ENCODE measurements at places on chromosomes 13 and 19. TPM values are rescaled to one million over a fixed set of nuclear protein-coding genes. Genes with fewer than 3 reads are reported as not detected.
A peak's percentile ranks its signal among the peaks of the same experiment; 100 is the strongest.

DNA sequence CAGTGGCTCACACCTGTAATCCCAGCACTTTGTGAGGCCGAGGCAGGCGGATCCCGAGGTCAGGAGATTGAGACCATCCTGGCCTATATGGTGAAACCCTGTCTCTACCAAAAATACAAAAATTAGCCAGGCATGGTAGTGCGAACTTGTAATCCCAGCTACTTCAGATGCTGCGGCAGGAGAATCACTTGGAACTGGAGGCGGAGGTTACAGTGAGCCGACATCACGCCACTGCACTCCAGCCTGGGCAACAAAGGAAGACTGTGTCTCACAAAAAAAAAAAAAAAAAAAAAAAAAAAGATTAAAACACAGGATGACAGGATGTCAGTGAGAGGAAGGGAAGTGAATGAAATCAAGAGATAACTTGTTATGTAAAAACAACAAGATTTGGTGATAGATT is 1158.5 kb downstream of the PCDH9 start:
- no peak for DNase-seq
- H3K27ac ChIP-seq = no peak overlapping the region
- H3K36me3 ChIP-seq = no peaks in the 10 kb centered on the region

DNA sequence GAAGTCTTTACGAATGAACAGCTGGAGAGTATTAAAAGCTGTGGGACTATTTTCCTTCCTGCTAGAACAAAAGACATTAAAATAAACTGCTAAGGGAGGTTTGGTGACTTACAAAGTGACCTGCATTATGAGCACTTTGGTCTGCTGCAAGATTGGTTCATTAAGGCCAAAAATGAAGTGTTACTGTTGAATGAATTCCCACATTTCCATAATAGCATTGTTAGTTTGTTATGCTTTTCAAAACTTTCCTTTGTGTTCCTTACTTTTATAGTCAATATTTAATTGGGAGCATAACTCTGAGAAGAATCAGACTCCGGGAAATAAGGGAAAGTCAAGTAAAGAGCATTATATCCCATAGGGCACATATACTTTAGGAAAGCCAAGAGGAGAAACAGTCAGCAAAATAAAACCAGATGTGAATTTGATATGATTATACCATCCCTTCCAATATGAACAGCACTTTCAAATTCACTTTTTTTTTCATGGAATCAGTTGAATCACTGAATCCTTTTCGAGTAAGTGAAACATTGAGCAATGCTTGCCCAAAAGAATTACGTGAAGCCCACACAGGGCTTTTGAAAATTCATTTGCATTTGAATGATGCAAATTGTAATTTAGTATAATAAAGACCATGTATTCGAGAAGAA is 112.6 kb downstream of the KCTD12 start:
- no peak for DNase-seq

GRCh38 chr19:49363268-49364082 is at the start of gene DKKL1:
DKKL1 (plus strand) TSS chr19:49363877; CDS start chr19:49363999, 122 bp downstream.
- DNase-seq = peak; percentile 94
- peaks cover 5% of the 10 kb centered on the region for H3K36me3 ChIP-seq
- peak within 1 kb of the TSS; percentile 94 for H3K4me3 ChIP-seq
- H3K27ac ChIP-seq = peak within 1 kb of the TSS; percentile 94

GRCh38 chr13:112219740-112220139 is 152.8 kb downstream of the SOX1 start:
- no peak for DNase-seq
- H3K4me1 ChIP-seq = no peaks in the 10 kb centered on the region

DNA sequence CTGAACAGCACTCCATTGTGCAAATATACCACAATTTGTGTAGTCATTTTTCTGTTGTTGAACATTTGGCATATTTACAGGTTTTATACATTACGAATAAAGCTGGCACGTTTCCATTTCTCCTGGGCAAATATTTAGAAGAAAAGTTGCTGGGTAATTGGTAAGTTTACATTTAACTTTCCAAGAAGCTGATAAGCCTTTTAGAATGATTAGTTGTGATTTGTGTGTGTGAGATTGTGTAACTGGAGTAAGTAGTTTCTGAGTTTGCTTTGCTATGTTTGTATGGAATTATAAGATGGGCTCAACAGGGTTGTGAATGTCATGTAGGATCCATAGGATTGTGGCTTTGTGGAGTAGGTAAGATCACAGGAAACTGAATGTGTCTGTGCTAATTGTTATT is 1.6 kb upstream of the ZNF529 start:
- peaks cover 15% of the 10 kb centered on the region for H3K36me3 ChIP-seq
- H3K4me1 ChIP-seq = no peaks in the 10 kb centered on the region
- no peak overlapping the region for H3K27ac ChIP-seq
- no peaks in the 10 kb centered on the region for H3K27me3 ChIP-seq
- DNase-seq = no peak

- H3K4me1 ChIP-seq = peaks cover 31% of the 10 kb centered on the region
- H3K4me3 ChIP-seq = no peak overlapping the region
- no peaks in the 10 kb centered on the region for H3K27me3 ChIP-seq
These were observed 16.3 kb downstream of the ELAVL1 start for GRCh38 chr19:7989071-7989575.

GRCh38 chr13:30681843-30682242 is 53.5 kb upstream of the ALOX5AP start:
- no peak overlapping the region for H3K4me3 ChIP-seq
- H3K27ac ChIP-seq = no peak overlapping the region
- DNase-seq = peak; percentile 48
- H3K27me3 ChIP-seq = no peaks in the 10 kb centered on the region
- no peaks in the 10 kb centered on the region for H3K4me1 ChIP-seq
- H3K36me3 ChIP-seq = no peaks in the 10 kb centered on the region

PSG6 gene
- total RNA-seq = 0.23 TPM

GRCh38 chr13:100349594-100349993 is 239.0 kb downstream of the GGACT start:
- no peak for DNase-seq
- H3K4me3 ChIP-seq = no peak overlapping the region
- H3K4me1 ChIP-seq = no peaks in the 10 kb centered on the region
- H3K27me3 ChIP-seq = no peaks in the 10 kb centered on the region
- no peak overlapping the region for H3K27ac ChIP-seq

DNA sequence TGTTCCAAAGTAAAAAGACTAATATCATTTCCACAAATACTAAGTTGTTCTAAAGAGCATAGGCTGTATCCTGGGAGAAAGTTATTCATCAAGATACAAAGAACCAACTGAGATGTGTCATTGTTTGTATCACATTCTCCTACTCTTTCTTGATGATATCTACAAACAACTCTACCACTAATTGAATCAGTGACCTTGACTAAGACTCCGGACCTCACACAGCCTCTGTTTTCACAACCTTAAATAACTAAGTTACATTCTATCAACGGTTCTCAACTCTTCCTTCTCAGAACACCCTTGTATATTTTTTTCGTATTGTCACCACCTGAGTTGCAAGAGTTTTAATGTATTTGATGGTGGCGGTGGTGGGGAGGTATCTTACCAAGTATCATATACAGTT is 12.6 kb downstream of the IRS2 start:
- H3K4me3 ChIP-seq = no peak overlapping the region
- H3K27ac ChIP-seq = no peak overlapping the region
- peaks cover 15% of the 10 kb centered on the region for H3K4me1 ChIP-seq
- DNase-seq = no peak

All from astrocyte (in vitro differentiated cells and primary cell).